ENCODE measurements at places on chromosomes 1 and 21.

DNA sequence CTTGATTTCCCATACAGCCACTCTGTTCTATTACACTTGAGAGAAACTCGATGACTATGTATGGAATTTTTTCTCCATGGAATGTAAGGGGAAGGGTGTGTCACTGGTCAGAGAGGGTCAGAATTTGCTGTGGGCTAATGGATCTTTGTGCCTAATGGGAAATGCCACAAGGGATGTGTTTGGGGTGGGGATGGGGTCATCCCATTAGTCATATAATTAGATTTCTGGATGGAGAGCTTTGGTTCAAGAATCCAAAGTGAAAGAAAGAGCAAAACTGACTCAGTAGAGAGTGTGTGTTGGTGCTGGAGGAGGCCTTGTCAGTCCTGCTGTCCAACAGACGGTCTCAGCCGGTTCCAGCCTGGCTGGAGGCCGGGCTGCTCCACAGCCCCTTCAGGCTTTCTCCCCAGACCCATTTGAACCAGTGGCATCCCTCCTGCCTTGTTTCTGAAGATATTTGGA, 86.4 kb downstream of the LAMC2 start:
- no peak for DNase-seq

DNA sequence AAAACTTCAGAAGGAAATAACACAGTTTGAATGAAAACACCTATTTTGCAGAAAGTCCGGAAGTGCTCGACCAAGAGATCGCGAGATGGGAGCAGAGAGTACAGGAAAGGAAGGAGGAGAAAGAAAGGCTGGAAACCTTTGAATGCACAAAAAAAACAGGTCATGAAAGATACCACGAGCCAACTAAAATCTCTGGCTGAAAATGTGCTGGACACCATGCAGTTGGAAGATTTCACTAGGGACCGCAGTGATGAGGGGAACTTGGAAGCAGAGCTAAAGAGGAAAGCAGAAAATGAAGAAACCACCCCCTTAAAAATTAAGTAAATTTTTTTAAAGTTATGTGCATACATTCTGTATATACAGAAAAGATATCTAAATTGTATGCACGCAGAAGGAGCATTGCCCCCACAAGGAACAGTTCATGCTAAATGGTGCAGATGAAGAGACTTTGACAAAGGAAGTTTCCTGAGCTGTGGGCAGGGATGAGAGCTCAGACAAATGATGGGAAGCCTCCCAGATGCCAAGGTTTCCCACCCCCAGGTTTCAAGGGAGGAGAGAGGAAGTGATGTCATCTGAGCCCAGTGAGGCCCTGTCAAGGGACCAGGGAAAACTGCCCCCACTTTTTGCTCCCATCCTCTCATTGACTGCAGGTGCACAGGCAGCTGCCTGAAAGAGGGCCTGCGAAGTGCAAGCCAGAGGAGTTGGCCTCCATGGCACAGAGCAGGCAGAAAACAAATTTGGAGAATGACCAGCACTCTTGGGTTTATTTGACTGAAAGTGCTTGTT, 52.5 kb downstream of the ETS2 start:
- DNase-seq: no peak

DNA sequence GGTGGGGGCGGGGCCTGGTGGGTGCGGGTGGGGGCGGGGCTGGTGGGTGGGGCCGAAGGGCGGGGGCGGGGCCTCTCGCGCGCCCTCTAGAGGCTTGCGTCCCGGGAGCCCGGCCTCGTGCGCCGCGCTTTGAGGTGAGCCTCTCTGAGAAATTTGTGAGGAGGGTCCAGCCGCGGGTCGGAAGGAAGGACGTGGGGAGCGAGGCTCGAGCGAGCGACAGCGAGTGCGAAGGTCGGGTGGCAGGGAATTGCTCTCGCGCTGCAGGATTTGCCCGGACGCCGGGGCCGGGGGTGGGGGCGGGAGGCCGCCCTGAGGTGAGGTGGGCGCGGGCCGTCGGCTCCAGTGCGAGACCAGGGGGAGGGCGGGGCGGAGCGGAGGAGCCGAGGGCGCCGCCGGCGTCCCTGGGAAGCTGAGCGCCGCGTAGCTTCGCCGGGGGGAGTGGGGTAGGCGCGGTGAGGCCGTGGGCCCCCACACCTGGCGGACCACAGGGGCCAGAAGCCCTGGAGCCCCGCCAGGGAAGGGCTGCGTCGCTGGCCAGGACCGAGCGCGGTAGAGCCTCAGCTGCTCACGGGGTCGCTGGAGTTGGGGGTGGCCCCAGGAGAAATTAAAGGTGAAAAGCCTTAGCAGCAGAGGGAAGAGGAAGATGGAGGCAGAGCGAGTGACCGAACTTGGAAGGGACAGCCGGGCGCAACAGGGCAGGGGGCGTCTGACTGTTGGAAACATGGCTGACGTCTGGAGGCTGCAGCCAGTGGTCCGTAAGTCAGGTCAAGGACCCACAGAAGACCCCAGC, 754 bp upstream of the LSS start:
- DNase-seq: peak; percentile 74

DNA sequence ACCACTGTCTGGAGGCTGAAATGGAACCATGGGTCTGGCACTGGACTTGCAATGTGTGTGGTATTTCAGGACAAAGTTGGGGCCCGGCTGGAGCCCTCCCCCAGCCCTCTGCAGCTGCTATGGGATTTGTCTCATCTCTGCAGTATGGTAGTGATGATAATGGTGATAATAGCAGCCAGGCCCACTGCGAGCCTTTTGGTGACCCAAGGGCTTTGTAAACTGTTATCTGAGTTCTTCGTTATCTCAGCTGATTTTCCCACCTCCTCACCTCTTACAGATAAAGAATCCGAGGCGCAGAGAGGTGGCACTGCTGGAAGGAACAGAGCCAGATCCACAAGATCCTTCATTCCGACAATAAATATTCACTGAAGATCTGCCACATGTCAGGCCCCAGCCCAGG, 11.7 kb upstream of the WNT4 start:
- DNase-seq: no peak

DNA sequence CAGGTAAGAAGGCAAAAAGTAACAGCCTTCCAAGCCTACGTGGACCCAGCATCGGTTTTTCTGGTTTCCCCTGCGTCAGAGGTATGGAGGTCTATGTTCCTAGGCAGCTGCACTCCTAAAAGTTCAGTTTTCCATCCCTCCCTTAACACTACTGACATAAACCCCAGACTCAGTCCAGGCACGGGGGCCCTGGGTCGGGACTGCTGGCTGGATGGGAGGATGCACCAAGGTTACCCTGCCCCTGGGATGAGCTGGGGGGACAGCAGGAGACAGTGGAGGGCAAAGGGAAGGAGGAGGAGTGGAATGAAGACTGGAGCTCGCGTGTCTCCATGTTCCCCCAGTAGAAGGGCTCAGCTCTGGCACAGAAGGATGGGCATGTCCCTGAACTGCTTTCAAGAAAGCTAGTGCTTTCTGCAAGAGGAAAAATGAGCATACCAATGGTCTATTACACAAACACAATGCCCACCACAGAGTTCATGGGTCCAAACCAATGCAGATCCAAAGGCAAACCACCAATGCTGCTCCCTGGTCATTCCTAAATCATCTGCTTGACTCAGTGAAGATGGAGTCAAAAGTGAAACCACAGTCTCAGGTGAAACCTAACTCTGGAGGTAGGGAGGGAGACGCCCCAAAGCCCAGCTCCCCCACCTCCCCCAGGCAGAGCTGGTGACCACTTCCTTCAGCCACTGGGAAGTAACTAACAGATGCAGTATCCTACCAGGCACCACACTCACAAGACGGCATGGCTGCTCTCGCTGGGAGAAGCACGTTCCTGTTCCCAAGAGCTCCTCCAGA, 54.9 kb downstream of the CD46 start:
- no peak for DNase-seq
